Endothelial cell (in vitro differentiated cells): ENCODE measurements at places on chromosomes 4 and X. TPM values are rescaled to one million over a fixed set of nuclear protein-coding genes. Genes with fewer than 3 reads are reported as not detected.

- H3K27me3 ChIP-seq: peaks cover 8% of the 10 kb centered on the region
- H3K4me3 ChIP-seq: no peak overlapping the region
- DNase-seq: no peak
- H3K4me1 ChIP-seq: peaks cover 6% of the 10 kb centered on the region
Observed at GRCh38 chr4:7388627-7389026, 46.1 kb downstream of the PSAPL1 start.

DNA sequence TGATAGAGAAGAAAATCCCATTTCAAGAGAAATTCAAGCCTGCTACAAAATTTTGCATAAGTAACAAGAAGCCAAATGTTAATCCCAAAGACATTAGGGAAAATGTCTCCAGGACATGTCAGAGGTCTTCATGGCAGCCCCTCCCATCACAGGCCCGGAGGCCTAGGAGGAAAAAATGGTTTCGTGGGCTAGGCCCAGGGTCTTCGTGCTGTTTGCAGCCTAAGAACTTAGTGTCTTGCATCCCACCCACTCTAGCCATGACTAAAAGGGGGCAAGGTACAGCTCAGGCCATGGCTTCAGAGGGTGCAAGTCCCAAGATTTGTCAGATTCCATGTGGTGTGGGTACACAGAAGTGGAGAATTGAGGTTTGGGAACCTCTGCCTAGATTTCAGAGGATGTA, 57.8 kb upstream of the TAPT1 start:
- no peak for DNase-seq
- H3K4me3 ChIP-seq: no peak overlapping the region
- no peaks in the 10 kb centered on the region for H3K4me1 ChIP-seq
- no peaks in the 10 kb centered on the region for H3K27me3 ChIP-seq
- H3K36me3 ChIP-seq: peaks cover 10% of the 10 kb centered on the region
- H3K27ac ChIP-seq: no peak overlapping the region

DNA sequence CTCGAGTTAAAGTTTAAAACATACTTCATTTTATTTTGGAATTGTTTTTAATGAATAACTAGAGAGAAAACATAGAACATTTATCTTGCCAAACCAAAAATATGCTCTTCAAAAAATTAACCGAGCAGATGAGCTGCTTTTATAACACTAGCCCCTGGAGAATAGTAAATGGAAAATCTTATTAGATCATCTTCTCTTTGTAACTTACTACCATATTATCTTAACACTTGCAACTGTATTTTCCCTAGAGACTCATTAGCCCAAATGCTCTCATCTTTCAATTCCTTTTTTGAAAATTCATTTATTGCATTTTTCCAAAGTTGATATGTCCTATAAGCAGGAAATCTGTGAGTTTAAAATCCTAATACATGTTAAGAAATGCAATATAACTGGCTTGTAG, 143.3 kb downstream of the CAMK2D start:
- no peak for DNase-seq
- no peaks in the 10 kb centered on the region for H3K36me3 ChIP-seq
- H3K4me3 ChIP-seq: no peak overlapping the region
- H3K27me3 ChIP-seq: no peaks in the 10 kb centered on the region
- no peaks in the 10 kb centered on the region for H3K4me1 ChIP-seq

- H3K36me3 ChIP-seq: no peaks in the 10 kb centered on the region
- no peak overlapping the region for H3K4me3 ChIP-seq
- no peak overlapping the region for H3K27ac ChIP-seq
- DNase-seq: no peak
Observed at GRCh38 chrX:45769761-45770582, 569.3 kb upstream of the DIPK2B start.

DNA sequence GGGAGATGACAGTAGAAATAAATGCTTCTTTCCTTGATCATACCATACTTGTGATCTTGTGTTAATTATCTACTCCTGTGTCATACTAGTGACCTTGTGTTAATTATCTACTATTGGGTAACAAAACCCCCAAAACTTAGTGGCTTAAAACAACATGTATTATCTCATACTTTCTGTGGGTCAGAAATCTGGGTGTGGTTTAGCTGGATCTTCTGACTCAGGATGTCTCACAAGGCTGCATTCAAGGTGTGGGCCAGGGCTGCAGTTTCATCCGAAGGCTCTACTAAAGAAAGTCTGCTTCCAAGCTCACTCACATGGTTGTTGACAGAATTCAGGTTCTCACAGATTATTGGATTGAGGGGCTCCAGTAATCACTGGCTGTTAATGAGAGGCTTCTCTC, 70.3 kb upstream of the NDP start:
- H3K4me3 ChIP-seq: no peak overlapping the region
- no peaks in the 10 kb centered on the region for H3K27me3 ChIP-seq
- H3K36me3 ChIP-seq: no peaks in the 10 kb centered on the region
- H3K4me1 ChIP-seq: no peaks in the 10 kb centered on the region

The ELMOD2 gene
- total RNA-seq: 31.7 TPM

DNA sequence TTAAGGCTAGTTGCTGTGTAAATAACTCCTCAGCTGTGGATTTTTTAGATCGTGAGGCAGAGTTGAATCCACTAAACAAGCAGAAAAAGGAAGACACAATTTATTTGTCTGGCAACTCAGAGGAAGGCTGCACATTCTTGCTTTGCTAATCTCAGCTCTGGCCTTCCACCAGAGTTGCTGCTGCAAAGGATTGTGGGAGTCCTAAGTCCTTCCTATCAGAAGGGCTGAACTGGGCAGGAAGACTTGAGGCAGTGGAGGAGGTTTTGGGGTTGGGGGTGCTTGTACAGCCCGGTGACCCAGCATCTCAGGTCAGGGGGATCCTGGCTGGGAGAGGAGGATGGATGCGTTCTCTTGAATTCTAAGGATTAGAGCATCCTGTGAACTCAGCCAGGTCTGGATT, 11.0 kb upstream of the VSIG1 start:
- no peaks in the 10 kb centered on the region for H3K36me3 ChIP-seq
- H3K27ac ChIP-seq: no peak overlapping the region
- no peak overlapping the region for H3K4me3 ChIP-seq
- H3K27me3 ChIP-seq: no peaks in the 10 kb centered on the region
